ENCODE measurements at places on chromosomes 16 and 17. TPM values are rescaled to one million over a fixed set of nuclear protein-coding genes. Genes with fewer than 3 reads are reported as not detected.

EFNB3 gene
- total RNA-seq: 3.5 TPM

CNTNAP4 gene
- not detected for total RNA-seq

- peak; percentile 47 for DNase-seq
Measured at GRCh38 chr16:81445143-81445961, 744 bp downstream of the CMIP start.

DNA sequence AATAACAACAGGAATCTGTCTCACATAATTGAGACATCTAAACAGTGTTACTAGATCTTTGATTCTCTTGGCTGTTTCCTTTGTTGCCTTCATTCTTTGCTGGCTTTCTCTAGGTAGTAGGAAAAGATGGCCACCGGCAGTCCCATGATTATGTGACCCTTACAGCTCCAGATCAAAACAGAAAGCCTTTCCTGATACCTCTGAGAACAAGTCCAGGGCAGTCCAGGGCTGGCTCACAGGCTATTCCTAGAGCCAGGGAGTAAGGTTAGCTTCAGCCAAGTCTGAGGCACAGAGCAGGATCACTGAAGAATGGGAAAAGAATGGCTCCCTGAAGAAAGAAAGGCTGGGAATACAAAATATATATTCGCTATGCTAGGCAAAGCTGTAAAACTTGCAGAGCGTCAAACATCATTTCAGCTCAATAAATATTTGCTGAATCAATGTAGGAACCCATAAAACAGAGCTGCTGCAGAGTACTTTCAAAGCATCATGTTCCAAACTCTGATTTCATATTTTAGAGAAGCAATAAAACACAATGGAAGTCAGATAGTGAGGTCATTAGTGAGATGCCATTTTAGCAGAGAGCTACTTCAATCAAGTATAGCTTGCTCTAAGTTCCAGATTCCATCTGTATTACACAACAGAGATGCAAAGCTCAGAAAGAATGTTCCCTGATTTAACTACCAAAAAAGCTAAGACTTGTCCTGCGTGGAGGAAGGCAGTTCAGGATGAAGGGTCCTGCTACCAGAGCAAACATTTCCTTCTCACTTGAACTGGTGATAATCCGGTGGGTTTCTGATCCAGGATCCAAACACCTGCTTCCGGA is 23.4 kb downstream of the ADAT1 start:
- no peak for DNase-seq

GRCh38 chr16:17318238-17318637 is 152.5 kb downstream of the XYLT1 start:
- peak; percentile 58 for DNase-seq

- DNase-seq: no peak
Measured at GRCh38 chr16:84254062-84254461, 14.2 kb upstream of the KCNG4 start.

DNA sequence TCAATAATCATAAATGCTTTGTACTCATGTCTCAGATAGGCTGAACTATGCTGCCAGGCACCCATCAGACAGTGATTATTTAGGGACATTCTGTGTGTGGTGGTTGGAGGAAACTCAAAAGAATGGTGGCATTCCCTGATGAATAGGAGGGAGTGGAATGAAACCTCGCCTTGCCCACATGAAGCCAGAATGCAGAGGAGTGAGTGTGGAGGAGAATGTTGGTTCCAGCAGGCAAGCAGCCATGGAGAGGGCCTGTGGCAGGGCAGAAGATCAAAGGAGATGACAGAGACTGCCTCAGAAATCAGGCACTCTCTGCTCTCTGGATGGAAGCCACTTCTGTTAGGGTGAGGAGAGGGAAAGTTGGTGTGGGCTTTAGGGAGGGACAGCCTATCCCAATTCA is 22.5 kb downstream of the KCTD19 start:
- DNase-seq: no peak
